ENCODE measurements at places on chromosomes 1 and 21.

DNA sequence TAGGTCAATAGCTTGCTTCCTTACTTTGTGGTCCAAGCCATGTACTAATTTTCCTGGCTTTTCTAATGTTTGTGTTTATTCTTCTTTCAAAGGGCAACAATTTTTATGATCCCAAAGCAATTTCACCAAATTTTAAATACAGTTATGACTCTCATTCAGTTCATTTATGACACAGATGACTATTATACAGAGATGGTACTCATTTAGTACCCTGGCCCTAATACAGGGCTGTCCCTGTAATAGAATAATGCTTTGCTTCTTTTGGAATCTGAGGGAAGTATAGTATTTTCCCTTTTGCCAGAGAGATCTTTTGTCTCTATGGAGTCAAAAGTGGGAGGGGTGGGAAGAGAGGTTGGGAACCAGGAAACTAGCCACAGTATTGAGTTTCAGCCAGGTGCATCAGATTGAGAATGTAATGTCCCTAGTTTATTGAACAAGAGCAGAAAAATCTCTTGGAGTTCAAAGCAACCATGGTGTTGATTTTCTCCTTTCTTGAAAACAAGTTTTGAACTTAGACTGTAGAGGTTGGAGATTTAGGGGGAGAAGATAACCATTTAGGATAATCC lies 20.4 kb downstream of the DENND2D start:
- no peak for DNase-seq

- DNase-seq, result no peak
These were observed 251.7 kb upstream of the DPYD start for GRCh38 chr1:98172578-98172977.

- no peak for DNase-seq
These were observed 88.3 kb upstream of the SGIP1 start for GRCh38 chr1:66445492-66446181.

DNA sequence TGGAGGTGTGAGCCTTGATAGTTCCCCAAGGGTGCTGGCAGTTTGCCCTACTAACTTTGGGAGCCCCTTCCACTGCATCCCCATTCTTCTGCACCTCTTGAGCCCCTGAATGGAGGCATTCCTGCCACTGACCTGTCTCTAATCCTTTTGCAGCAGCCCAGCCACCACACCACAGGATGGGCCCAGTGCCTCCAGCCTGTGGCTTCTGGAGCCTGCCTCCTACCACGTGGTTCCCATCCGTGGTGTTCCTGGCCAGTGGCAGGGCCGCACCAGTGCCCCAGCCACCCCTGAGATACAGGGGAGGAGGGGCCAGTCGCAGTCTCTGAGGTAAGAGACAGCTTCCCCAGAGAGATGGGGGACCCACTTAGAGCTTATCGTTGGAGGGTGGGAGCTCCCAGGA lies 14.4 kb downstream of the INAVA start:
- DNase-seq, result no peak

DNA sequence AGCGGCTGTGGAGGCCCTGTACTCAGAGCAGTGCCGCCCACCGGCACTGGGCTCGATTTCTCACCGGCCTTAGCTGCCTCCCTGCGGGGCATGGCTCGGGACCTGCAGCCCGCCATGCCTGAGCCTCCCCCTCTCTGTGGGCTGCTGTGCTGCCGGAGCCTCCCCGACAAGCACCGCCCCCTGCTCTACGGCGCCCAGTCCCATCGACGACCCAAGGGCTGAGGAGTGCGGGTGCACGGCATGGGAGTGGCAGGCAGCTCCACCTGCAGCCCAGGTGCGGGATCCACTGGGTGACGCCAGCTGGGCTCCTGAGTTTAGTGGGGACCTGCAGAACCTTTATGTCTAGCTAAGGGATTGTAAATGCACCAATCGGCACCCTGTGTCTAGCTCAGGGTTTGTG lies 5.2 kb upstream of the SOD1 start:
- no peak for DNase-seq

- DNase-seq, result peak; percentile 55
These were observed at the start of gene USP25 for GRCh38 chr21:15729674-15730483. Gene USP25, plus strand, starts transcription at chr21:15729982. Its CDS starts 412 bp downstream, at chr21:15730394.

DNA sequence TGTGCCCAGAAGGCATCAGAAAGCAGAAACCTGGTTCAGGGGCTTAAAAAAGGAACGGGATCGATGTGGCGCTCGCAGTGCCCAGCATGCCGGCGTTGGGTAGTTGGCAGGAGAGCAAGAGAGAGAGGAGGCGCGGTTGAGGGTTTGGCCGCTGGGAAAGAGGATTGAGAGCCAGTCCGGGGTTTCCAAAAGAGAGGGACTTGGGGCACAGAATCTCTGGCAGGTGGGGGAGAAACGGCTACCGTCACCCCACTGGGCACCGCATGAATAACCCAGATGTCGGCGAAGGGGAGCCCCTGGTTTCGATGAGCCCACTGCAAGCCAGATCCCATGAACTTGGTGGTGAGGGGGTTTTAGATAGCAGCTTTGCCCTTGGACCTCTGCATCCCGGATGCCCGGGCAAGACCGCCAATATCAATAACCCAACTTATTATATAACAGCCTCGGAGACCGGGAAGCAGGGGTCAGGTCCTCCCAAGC lies 60.4 kb upstream of the ACOT11 start:
- DNase-seq, result no peak

GRCh38 chr1:221741703-221742554 lies at the start of gene DUSP10:
Gene DUSP10, minus strand, starts transcription at chr1:221742089. Its CDS starts 2,345 bp downstream, at chr1:221739744.
- DNase-seq, result peak; percentile 100

GRCh38 chr1:62508187-62508758 lies 71.4 kb downstream of the USP1 start:
- peak; percentile 32 for DNase-seq

DNA sequence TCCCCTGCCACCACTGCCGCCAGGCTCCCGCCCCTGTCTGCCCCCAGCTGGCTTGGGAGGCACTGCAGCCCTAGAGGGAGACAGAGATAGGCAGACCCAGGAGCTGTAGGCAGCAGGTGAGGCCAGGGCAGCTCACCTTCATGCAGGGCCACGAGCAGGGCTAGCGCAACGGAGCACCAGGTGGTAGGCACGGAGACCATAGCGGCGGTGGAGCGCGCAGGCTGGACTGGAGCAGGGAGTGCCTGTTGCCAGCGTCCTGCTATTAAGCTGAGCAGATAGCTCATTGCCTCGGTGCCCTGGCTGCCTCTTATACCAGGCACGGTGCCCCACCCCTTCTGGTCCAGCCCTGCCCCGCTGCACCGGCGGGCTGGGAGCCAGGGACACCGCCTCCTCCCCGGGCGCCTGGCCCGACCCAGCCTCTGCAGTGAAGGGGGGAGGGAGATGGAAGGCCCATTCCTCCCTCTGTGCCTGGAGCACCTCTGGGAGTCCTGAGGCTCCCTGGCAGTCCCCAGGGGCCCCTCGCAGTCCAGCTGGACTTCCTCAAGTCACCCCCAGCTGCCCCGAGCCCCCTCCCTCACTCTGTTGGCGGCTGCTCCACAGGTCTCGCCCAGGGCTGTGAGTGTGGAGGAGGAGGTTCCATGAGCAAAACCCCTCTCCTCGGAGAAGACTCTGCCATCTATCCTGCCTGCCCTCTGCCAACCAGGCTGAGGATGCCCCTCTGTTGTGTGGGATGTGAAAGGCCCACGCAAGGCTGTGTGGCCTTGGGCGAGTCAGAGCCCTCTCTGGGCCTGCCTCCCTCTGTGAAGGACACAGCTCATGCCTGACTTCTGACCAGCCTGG lies at the start of gene EDN2:
Gene EDN2 (minus strand): TSS at position 282 of the 840 bp plus-strand sequence. CDS start 82 bp downstream, at position 200.
- no peak for DNase-seq

DNA sequence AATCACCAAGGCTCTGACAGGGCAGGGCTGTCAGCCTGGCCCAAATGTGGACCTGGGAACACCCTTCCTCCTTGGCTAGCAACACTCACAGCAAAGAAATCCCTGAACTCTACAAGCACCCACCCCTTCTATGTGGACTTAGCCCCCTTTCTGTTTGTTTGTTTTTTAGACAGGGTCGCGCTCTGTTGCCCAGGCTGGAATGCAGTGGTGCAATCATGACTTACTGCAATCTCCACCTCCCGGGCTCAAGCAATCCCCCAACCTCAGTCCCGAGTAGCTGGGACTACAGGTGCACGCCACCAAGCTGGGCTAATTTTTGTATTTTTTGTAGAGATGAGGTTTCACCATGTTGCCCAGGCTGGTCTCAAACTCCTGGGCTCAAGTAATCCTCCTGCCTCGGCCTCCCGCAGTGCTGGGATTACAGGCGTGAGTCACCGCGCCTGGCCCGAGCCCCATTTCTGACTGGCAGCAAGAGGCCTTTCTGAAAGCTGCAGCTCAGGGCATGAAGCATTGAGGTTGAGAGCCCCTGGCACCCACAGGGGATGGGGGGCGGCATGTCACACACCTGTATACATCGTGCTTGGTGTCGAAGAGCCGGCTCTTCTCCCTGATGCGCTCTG lies 16.2 kb downstream of the RIPK4 start:
- no peak for DNase-seq

DNA sequence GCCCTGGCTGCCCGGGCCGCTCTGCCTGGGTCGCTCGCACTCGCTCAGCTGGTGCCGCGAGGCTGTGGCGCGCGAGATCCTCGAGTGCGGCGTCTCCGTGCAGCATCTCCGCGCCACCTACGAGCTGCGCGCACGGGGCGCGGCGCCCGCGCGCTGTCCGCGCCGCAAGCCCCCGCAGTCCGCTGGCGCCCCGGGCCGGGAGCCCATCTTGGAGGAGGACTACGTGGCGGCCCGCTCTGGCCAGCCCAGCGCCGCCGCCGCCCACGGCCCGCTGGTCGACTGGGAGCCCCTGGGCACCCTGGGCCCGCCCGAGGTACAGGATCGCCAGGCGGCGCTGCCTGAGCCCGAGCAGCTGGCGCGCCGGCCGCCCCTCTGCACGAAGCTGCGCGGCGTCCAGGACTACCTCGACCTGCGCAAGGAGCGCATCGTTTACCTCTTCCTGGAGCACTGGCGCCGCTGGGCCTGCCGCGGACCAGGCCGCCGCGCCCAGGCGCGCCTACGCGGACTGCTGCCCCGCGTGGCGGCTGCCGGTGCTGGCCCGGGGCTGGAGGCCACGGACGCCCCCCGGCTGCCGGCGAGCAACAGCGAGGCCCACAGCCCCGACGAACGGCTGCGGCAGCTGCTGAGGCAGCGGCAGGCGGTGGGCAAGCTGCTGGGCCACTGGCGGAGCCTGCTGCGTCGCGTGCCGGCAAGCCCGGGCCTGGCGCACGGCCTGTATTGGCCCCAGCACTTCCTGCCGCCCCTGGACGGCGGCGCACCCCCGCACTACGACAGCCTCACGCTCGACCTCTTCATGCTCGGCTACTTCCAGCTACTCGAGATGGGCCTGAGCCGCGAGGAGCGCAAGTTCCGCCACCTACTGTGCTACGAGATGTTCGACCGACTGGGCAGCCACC lies 10.9 kb downstream of the TNFRSF25 start:
- DNase-seq, result no peak

DNA sequence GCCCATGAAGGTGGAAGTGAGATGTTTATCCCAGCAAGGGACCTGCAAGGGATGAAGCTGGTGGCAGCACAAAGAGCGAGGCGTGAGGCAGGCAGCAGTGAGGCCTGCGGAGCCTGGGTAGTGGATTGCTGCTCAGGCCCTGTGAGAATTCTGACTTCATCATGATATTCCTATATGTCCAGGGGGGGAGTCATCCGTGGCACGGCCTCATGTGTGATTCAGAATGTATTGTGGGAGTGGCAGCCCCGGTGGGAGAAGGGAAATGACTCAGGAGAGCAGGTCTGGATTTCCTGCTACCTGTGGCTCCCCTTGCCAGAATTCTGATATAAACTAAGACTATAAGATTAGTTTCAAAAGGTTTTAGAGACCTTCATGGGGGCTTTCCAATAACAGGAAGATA lies 240.9 kb downstream of the CAMTA1 start:
- DNase-seq, result no peak

DNA sequence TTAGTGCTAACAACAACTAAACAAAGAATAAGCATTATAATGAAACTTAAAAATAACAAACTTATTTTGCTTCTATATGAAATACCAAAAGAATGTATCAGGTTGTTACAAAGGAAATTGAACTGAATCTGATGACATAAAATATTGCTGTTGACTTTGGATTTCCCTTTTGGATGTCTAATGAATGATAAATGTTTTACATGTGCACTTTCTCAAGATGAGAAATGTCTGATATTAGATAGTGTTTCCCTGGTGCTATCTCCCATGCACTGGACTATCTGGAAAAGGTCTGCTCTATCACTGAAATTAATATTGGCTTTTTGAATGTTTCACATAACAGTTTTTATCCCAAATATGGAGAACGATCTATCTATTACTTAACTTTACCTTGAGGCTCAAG lies 179.9 kb downstream of the HMCN1 start:
- DNase-seq, result no peak

DNA sequence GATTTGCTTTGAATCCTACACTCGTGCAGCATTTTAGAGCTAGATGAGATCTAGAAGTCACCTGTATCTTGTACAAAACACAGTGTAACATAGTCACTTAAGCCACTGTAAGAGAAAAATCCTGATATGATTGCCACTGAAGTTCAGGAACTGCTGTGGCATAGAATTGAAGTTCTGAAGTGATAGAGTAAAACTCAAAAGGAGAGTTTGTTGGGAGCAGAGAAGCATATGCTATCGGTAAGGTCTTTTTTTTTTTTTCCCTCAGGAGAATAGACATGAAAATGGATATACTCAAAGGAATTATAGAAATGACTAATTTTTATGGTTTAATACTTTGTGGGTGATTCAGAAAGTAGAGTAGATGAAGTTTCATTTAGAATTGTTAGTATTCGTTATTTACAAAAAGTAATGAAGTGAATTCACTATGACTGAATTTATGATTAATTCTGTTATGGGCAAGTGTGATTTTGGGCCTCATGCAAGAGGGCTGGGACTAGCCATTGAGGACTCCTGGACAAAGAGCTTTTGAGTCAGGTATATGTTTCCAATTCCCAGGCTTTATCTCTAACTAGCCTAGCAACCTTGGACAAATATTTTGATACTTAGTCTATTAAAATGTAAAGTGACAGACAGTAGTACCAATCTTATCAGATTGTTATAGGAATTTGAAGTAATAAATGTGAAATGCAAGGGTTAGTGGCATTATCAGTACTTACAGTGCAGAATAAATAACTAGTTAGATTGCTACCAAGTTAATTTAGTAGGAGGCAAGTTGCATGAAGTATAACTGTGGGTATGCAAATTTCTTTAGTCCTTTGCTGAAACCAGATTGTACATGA lies 3.1 kb downstream of the KCTD3 start:
- DNase-seq, result no peak

DNA sequence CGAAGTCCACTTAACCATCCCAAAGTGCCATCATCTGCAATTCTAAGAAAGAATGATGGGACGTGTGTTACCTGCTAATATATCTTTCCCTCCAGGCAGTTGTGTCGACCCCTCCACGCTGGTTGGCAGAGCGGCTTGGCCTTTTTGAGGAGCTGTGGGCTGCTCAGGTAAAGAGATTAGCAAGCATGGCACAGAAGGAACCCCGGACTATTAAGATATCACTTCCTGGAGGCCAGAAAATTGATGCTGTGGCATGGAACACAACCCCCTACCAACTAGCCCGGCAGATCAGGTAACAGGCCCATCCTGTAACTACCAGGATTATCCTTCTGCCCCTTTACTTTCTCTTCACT lies 520 bp downstream of the TARS2 start:
- no peak for DNase-seq

All from stromal cell of bone marrow (primary cell).